ENCODE measurements at places on chromosomes 5 and 9.

- H3K36me3 ChIP-seq, result no peaks in the 10 kb centered on the region
- H3K27me3 ChIP-seq, result no peaks in the 10 kb centered on the region
- no peaks in the 10 kb centered on the region for H3K4me1 ChIP-seq
- no peak for DNase-seq
Observed at GRCh38 chr9:78437296-78437695, 140.4 kb downstream of the PSAT1 start.

DNA sequence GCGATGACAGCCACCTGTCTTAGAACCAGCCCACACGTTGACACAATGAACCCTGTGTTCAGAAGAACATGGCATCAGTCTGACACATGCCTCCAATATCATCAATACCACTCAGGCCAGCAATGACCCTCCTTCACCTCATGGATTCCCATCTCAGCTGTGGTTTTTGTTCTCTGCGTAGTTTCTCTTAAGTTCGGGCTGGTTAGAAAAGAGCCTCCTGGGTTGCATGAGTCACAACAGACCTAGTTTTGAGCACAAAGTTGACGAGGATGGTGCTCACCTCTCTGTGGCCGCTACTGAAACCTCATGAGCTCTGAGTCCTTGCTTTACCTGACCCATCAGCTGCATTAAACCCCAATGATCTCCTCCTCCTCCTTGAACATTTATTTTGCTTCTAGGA lies 299.9 kb downstream of the SPOCK1 start:
- DNase-seq, result no peak
- H3K36me3 ChIP-seq, result no peaks in the 10 kb centered on the region
- no peaks in the 10 kb centered on the region for H3K4me1 ChIP-seq
- no peak overlapping the region for H3K27ac ChIP-seq
- no peak overlapping the region for H3K4me3 ChIP-seq

- no peaks in the 10 kb centered on the region for H3K36me3 ChIP-seq
- H3K4me3 ChIP-seq, result no peak overlapping the region
- no peak overlapping the region for H3K27ac ChIP-seq
- no peak for DNase-seq
Observed at GRCh38 chr9:92100237-92100911, 14.8 kb downstream of the SPTLC1 start.

DNA sequence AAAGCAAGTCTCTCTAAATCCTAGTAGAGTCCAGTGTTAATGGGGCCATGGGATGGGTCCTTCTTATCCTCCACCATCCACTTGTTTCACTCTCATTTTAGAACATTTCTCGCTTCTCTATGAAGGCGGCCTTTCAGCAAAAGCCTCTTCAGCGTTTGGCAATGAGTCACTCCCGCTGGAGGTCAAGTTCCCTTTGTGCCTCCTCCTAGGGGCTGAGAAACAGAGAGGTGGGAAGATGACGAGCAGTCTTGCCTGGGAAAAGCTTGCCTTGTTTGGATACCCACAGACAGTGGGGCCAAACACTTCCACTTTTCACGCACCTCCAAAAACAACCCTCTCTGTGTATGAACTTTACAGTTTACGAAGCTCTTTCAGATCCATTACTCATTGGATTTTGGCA lies 168.8 kb downstream of the GABBR2 start:
- no peak for DNase-seq
- no peaks in the 10 kb centered on the region for H3K36me3 ChIP-seq
- no peak overlapping the region for H3K4me3 ChIP-seq
- no peaks in the 10 kb centered on the region for H3K27me3 ChIP-seq

GRCh38 chr5:31237174-31237573 lies 43.7 kb downstream of the CDH6 start:
- H3K4me3 ChIP-seq, result no peak overlapping the region
- H3K36me3 ChIP-seq, result no peaks in the 10 kb centered on the region
- H3K4me1 ChIP-seq, result no peaks in the 10 kb centered on the region
- no peak for DNase-seq

- no peaks in the 10 kb centered on the region for H3K4me1 ChIP-seq
- no peak for DNase-seq
- no peaks in the 10 kb centered on the region for H3K36me3 ChIP-seq
- no peaks in the 10 kb centered on the region for H3K27me3 ChIP-seq
- no peak overlapping the region for H3K27ac ChIP-seq
Observed at GRCh38 chr5:33806738-33807442, 84.9 kb downstream of the ADAMTS12 start.

Data from vagina (tissue), 2 donors.